Activated CD4-positive, alpha-beta T cell treated with anti-CD3 and anti-CD28 coated beads, Interleukin-2, amount 50 U/mL, for 16 hours (primary cell): ENCODE measurements at places on chromosomes 7 and 10.

DNA sequence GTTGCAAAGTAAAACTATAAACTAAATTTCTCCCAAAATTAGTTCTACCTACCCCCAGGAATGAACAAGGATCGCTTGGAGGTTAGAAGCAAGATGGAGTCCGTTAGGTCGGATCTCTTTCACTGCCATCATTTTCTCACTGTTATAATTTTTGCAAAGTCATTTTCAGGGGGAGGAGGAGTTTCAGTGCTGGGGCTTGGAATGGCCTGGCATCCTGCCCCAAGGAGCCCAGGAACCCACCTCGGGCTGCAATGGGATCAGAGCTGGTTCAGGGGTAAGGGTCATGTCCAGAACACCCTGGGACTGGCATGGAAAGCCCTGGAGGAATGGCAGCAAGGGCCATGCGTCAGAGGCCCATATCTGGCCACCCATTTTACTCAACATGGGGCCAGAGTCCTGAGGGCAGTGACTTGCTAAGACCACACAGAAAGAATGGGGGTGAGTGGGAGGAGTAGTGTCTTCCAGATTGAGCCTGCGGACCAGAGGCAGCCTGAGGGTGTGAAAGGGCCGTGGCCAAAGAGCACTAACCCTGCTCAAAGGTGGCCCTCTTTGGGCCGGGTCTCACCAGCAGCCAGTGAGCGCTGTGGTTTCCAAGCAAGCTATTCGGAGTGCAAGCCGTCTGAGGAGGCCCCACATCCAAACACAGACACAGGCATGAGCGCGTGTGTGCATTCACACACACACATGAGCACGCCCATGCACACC is 31.8 kb downstream of the GPRIN2 start:
- DNase-seq, result no peak

GRCh38 chr7:139036901-139037300 is 1.1 kb upstream of the ZC3HAV1L start:
- no peak for DNase-seq

DNA sequence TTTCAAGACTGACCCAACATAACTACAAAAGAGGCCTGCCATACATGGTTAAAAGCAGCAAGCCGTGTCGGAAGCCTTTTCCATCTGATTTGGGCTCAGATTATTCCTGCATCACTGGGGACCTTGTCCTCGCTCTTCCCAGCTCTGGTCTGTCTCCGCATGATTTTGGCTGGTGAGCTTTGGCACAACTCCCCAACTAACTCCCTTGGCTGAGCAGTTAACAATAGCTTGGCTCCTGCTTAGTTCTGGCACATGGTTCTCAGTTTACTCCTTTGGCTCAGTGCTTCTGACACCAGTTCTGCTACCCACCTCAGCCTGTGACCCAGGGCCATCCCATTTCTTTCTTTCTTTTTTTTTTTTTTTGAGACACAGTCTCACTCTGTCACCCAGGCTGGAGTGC is 17.0 kb downstream of the AGK start:
- no peak for DNase-seq

DNA sequence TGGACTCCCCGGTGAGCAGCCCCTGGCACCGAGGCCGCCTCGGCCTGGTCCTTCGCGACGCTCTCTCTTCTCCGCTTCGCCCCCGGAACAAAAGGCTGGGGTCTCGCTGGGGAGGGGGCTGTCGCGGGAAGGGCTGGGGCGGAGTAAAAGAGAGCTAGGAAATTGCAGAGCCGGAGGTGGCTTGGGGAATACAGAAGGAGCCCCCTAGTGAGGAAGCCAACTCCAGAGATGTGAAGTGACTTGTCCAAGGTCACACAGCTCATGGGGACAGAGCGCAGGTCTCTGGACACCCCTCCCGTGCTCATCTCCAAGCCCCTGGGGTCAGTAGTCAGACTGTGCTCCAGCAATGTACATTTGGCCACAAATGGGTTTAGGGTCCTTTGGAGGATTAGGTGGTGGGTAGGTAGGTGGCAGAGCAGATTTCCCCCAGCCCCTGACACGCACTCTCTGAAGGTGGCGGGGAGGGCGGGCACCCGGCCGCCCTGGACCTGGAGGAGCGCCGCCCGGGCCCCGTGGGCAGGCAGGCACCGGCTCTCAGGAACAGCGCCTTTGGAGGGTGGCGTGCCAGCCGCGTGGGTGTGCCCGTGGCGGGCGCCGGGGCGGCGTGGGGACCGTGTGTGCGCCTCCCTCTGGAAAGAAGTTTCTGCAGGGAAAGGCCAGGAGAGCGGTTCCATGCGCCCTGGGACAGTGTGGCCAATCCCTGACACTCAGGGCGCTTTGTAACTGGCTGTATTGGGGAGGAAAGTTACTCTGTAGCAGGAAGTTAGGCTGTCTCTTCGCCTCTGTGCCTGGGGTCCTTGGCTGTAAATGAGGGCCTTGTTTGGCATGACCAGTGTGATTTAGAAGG is 910 bp downstream of the WIPF3 start:
- no peak for DNase-seq

- no peak for DNase-seq
These were observed 302.7 kb downstream of the SUGCT start for GRCh38 chr7:40437498-40437897.
